Caco-2 (cell line): ENCODE measurements at places on chromosomes 13 and 19.
A peak's percentile ranks its signal among the peaks of the same experiment; 100 is the strongest.

DNA sequence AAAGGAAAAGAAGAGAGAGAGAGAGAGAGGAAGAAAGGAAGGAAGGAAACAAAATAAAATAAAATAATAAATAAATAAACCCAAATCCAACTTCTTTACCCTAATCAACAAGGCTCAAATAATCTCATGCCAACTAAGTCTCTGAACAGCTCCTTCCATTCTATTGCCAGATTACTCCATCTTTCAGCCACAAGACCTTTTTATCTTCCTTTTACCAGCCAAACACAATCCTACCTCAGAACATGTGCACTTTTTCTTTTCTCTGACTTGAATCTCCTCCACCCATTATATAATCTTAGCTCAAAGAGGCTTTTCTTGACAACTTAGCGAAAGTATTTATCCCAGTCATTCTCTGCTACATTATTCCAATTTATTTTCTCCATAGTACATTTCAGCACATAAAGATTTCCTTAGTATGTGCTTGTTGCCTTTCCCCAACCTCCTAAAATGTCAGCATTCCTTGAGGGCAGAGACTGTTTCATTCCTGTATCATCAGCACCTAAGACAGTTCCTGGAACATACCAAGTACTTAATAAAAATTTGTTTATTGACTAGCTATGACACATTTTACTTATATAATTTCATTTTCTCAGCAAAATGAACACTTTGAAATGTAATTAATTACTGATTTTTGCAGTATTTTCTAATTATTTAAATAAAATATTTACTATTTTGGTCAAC is 33.5 kb upstream of the USPL1 start:
- DNase-seq: no peak

DNA sequence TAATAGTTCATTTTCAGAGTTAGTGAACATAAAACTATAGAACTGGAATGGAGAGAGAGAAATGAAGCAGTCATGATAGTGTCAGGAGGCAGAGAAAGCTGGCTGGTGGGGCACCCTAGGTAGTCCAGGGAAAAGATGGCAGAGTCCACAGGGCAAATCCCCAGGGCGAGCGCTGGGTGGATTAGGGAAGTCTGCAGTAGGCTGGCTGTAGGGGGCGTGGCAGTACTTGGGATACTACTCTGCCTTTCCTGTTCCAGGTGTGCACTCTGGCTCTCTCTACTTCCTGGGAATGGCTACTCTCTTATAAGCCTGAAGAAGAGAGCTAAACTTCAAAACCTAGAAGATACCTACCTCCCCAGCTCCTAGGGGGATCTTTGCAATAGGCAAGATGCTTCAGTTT is 232.9 kb upstream of the SLC10A2 start:
- DNase-seq: peak; percentile 45

- no peak for DNase-seq
These were observed 45.1 kb downstream of the MTUS2 start for GRCh38 chr13:28865149-28865744.

GRCh38 chr13:102273111-102273510 is 128.7 kb downstream of the FGF14 start:
- DNase-seq: no peak

DNA sequence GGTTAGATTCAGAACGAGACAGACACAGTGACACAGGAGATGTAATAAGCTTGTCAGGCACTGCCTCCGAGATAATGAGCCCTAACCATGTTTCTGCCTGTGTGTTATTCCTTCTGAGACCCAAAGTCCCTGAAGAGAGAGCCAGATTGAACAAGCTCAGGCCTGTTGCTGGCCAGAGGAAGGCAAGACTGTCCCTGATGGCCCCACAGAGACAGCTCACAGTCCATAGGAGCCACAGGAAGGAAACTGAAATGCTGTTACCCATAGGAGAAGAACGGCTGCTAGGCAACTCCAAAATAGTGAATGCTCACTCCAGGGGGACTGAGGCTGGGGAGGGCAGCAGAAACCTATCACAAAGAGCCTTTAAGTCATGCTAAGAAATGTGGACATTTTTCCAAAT is 31.8 kb upstream of the RFXAP start:
- no peak for DNase-seq

DNA sequence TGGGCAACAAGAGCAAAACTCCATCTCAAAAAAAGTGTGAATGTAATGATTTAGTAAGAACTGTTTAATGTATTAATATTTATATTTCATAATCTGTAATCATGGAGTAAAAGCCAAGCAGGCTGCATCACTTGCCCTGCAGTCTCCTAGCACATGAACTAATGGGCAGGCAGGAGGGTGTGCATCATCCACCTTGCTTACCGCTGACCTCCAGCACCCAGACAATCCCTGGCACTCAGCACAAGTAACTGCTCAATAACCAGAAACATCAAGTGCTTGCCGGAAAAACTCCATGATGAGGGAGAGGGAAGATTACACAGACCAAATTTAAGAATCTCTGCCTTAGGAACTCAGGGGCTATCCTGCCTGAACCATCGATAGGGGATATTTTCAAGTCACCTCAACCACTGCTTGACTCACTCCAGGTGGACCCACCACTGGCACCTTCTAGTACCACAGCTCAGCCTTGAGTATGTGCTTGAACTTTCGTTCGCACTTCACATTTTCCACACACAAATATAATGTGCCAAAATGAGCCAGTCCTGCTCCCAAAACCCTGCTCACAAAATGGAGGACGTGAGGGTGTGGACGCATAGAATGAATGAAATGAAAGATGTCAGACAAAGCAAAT is 18.6 kb downstream of the BRD4 start:
- no peak for DNase-seq

GRCh38 chr19:28126135-28126898 is 1086.6 kb downstream of the UQCRFS1 start:
- DNase-seq: no peak

DNA sequence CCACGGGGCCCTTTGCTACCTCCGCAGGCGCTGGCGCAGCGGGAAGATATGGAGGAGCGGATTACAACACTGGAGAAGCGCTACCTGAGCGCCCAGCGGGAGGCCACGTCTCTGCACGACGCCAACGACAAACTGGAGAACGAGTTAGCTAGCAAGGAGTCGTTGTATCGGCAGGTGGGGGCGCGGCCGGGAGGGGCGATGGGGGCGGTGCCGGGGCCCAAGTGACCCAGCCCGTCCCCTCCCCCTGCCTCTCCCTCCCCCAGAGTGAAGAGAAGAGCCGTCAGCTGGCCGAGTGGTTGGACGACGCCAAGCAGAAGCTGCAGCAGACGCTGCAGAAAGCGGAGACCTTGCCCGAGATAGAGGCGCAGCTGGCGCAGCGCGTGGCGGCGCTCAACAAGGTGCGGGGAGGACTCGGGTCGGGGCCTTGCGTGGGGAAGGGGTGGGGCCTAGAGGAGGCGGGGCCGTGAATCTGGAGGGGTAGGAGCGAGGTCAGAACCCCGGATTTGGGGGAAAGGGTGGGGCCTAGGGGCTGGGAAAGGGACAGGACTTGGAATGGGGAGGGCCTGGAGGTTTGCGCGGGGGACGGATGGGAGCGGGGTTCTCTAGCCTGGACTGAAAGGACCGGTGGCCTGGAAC is 13.7 kb downstream of the PPFIA3 start:
- no peak for DNase-seq

DNA sequence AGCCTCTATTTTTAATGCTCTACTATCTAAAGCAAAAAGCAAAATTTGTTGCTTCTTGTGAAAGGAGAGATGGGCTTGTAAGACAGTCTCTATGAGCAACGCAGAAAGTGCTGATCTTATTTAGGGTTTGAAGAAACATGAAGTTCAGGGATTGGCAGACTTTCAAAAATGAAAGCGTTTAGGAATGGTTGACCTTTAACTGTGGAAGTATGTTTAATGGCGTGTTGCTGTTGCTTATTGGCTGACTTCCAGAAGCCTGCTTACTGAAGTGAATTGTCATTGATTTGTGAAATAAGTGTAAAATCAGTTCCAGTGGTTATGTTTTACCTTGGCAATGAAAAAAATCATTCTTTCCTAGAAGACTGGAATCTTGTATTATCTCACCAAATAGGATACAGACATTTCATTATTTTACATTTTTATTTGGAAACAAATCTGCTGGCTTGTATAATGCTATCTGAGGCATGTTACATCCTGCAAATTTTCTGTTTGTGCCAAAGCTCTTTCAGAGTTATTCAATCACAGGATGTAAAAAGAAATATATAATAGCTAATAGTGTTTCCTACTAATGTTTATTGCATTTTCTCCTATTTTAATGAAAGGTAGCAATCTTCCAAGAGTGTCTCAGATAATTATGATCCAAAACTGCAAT is 221.3 kb upstream of the SLITRK6 start:
- DNase-seq: no peak

DNA sequence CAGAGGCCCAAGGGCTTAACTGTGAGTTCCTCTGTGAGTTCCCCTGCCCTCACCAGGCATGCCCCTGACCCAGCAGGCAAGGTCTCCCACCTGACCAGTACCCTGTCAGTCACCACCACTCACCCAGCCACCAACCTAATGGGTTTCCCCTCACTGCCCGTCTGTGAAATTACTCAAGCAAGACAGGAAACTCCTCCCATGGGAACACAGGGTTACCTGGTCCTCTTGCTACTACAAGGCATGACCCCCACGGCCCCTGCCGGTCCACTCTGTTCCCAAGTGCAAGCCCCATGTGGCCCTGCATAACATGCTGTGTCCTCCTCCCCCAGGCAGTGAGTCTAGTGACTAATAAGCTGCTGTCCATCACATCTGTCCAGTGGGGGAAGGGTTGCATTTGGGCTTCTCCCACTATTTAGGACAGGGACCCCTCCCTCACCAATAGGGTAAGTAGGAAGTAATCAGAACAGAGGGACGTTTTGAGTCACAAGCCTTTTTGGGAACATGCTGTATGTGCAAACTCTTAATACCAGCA is 8.0 kb upstream of the DHRS12 start:
- no peak for DNase-seq

DNA sequence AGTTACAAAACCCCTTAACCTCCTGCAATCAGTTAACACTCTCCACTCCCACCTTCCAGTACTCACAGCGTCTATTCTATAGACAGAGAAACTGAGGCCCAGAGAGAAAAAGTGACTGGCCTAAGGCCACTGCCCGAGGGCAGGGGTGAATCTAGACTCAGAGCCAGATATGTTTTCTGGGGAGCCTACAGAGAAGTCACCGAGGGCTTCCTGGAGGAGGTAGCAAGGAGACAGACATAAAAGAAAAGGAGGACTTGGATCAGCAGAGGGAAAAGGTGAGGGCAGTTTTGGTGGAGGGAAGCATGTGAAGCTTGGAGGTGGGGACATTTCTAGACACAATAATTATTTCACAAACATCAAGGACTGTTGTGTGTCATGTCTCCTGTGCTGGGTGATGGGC is 1.6 kb upstream of the COMP start:
- no peak for DNase-seq

DNA sequence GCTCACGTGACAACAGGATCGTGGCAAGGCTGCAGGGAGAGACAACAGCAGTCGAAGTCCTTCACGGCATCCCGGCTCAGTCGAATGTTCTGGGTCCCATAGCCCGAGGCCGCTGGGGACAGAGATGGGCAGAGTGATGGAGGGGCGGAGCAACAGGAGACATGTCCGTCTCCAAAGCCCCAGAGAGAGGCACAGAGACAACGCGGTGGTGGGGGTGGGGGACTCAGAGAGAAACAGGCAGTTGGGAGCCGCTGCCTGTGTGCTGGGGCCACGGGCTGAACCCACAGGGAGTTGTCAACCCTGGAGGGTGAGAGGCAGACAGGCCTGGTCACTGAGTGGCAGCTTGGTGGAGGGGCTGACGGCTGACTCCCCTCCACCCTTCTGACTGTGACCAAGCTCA is 20.4 kb downstream of the NOSIP start:
- DNase-seq: no peak

- DNase-seq: no peak
These were observed 42.6 kb downstream of the ZNF146 start for GRCh38 chr19:36257520-36257876.

DNA sequence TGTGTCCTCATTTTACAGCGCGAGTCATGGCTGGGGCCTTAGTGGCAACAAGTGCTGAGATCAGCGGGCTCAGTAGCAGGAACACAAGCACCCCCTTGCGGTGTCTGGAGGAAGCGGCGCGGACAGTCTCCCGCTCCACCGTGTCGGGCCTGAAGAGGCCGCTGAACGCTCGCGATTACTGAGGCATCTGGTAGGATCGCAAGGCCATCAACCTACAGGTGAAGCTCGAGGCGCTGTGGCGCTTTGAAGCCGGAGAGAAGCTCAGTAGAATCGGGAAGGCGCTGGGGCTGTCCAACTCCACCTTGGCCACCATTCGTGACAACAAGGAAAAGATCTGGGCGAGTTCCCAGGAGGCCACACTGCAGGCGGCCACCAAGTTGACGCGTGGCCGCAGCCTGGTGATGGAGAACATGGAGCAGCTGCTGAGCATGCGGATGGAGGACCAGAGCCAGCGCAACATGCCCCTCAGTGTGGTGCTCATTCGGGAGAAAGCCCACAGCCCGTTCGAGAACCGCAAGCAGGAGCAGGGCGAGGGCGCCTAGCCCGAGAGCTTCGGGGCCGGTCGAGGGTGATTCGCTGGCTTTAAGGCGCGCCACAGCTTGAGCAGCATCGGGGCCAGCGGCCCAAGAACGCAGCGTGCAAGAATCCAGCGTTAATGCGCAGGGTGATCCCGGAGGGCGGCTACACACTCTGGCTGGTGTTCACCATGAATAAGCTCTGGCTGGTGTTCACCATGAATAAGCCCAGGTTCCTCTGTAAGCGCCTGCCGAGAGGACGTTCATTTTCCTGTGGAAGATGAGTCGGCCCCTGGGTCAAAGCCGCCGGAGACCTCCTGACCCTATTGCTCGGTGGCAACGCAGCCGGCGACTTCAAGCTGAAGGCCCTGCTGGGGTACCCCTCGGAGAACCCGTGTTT is 8.3 kb upstream of the MZF1 start:
- DNase-seq: peak; percentile 58

GRCh38 chr13:39322836-39323585 is 280.0 kb downstream of the LHFPL6 start:
- DNase-seq: no peak

DNA sequence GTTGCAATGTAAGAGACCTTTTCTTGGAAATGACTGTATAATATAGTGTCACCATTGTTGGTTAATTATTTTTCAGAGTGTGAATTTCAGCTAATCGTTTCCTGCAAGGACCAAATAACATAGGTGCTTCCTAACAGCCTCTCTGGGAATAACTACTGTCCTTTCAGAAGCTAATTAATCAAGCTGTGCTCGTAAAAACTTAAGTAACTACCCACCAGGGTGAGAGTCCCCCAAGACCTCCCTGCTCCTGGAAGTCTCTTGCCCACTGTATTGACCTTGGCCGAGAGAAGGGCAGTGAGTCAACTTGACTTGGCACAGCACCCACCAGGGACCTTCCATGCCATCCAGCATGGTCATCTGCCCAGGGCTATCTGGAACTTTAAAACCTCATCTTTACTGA is 50.3 kb downstream of the UQCRFS1 start:
- no peak for DNase-seq

DNA sequence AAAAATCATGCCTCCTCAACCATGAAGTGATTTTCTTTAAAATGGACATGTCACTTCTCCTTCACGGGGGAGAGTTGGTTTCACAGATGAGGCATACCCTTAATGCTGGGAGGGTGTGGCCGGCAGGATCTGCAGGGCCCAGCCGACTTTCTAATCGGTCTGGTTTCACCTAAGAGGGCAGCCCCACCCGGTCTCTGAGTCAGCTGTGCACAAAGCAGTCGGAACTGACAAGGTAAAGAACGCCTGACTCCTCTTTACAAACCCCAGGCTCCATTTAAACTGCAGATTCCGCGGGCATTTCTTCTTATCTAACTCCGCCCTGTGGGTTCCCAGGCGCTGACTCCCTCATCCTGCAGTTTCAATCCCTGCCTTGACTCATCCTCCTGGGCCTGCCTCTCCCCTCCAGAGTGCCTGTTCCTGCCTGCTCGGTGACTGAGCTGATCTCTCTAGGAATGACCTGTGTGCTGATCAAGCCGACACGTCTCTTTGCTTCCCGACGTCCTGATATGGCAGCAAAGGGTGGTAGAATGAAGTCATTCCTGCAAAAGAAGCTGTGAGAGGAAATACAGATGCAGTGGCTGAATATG is 63.4 kb downstream of the EFNB2 start:
- DNase-seq: peak; percentile 93
